GM19239 (cell line): ENCODE measurements at places on chromosomes 3 and 15.

DNA sequence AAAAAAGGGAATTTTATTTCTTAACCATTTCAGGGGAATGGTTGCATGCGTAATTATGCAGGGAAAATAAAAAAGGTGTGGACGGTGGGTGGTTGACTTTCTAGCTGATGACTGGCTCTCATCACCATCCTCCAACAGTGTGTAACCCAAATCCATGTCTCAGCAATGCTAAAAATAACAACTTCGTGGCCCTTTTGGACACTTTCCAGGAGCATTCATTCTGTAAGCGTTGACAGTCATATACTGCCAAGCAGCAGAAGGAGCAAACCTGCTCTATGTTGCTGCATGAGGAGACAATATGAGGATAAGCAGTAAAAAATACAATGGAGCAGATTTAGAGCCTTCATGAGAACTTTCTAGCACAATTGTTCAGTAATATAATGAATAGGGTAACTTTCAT is 189.1 kb downstream of the ANXA2 start:
- no peak for DNase-seq

GRCh38 chr3:22101811-22102210 is 350.8 kb upstream of the ZNF385D start:
- DNase-seq: no peak

GRCh38 chr3:18087988-18088387 is 337.2 kb downstream of the SATB1 start:
- no peak for DNase-seq

DNA sequence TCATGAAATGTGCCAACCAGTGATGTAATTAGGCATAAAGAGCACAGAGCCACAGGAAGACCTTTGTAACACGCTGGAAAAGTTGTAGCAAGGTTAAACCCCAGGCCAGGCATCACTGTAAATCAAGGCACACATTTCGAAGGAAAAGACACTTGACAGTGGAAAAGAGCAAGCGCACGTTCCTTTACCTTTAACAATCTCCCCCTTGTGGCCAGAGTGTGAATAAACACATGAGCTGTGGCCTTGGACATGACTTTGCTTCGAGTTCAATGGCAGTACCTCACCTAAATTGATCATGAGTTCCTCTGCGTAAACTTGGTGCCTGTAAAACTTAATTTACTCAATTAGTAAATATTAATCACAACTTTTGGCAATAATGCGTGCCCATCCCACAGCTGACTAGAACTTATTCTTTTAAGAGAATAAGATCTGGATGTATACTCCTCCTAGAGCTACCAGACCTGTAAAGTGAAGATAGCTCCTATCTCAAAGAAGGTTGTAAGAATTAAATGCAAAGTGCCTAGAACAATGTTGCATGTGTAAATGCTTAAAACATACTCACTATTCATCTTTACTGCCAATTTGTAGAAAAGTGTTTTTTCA is 757.0 kb upstream of the NECTIN3 start:
- peak; percentile 22 for DNase-seq

- DNase-seq: no peak
Observed at GRCh38 chr3:353191-353739, 156.7 kb downstream of the CHL1 start.

DNA sequence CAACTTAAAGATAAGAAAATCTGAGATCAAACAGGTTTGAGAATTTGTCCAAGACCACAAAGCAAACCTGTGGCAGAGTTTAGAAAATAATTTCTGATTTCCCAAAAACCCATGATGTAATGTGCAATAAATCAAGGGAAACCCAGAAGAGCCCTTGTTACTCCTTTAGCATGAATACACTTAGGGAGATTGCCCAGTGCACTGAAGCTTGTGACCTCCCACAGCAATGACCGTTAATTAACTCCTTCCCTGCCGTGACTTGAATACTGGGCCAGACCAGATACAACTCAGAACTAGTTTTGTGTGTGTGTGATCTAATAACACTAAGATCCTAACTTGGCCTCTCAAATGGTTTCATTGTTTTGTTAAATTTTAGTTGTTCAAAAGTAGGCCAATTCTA is 2.5 kb downstream of the PRKAR2A start:
- DNase-seq: no peak

DNA sequence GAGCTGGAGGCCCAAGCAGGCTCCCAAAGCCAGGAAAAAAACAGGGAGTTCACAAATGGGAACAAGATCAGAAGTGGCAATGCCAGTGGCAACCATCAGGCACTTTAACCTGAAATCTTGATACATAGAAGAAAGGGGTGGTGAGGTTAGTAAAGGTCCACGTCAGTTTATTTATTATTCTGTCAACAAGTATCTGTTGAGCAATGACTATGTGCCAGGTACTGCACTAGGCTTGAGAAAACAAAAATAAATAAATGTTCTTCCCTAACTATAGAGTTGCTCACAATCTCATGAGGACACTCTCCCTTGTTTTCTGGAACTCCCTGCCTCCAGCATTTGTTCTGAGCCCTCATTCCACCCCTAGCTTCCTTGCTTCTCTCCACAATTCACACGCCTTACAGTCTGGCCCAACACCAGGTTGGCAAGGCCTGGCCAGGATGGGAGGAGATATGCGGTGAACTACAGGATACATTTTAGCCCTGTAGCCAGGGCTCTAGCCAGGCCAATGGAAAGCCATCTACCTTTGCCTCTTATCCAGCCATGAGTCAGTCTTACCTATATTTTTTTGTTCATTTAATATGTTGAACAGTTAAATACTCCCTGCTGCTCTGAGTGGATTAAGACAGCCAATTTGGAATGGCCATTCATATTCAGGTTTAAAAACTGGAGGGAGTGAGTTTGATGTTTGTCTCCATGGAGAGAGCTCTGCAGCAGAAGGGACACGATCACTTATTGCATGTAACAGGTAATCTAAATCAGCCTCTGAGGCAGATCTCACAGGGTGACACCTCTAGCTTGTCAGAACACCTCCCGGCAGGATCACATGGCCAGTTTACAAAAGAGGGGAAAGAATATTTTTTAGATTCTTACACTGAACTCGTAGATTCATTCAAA is 161.9 kb upstream of the ATP11B start:
- DNase-seq: no peak

DNA sequence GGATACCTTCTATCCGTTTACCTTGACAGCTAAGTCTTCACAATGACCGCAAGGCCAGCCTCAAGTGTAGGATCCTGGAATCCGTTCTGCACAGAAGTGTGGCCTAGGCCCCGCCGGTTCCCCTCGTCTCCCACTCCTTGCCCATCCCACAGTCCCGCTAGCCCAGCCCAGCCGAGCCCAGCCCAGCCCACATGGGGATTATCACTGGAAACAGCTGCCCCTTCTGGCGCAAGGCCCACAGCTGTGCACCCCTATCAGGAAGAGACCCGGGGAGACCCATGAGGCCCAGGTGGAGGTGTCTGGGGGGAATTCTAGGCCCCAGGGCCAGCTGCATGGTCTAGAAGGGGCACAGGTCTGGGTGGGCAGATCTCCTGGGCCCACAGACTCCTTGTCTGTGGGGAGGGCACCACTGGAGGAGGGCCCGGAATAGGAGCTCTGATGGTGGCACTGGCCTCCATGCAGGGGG is 27.9 kb upstream of the KLF13 start:
- DNase-seq: no peak

DNA sequence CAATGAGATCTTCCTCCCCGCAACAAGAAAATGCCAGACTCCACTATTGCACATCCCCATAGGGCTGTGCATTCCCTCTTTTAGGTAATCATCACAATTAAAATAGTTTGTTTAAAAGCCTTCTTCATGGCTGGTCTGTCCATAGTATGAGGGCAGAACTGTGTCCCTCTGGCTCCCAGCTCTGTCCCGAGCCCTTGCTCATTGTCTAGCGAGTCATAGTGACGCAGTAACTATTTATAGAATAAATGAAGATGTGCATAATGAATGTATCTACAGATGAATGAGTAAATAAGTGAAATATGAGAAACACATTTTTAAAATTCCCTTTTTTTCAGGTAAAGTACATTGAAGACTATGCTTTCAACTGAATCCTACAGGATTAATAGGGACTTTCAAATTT is 128.4 kb upstream of the TMC3 start:
- no peak for DNase-seq

- DNase-seq: peak; percentile 21
Observed at GRCh38 chr15:39429898-39430357, 151.0 kb upstream of the THBS1 start.

DNA sequence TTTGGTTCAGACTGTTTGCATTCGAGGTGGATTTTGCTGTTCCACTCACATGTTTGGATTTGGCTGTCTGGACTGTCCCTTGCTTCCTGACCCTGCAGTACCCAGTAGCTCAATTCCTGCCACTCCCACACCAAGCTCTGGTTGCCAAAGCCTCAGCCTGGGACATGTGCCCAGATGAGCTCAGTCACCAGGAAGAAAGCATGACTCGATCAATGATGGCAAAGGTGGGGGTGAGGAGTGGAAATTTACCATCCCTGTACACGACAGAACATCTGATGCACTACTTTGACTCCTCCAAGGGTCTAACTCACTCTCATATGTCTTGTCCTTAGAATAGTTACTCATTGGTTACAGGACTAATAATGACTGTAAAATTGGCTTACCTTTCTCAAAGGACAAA is 45.2 kb downstream of the ZNF385D start:
- DNase-seq: no peak

- no peak for DNase-seq
Observed at GRCh38 chr15:78100886-78101285, 8.5 kb downstream of the SH2D7 start.

DNA sequence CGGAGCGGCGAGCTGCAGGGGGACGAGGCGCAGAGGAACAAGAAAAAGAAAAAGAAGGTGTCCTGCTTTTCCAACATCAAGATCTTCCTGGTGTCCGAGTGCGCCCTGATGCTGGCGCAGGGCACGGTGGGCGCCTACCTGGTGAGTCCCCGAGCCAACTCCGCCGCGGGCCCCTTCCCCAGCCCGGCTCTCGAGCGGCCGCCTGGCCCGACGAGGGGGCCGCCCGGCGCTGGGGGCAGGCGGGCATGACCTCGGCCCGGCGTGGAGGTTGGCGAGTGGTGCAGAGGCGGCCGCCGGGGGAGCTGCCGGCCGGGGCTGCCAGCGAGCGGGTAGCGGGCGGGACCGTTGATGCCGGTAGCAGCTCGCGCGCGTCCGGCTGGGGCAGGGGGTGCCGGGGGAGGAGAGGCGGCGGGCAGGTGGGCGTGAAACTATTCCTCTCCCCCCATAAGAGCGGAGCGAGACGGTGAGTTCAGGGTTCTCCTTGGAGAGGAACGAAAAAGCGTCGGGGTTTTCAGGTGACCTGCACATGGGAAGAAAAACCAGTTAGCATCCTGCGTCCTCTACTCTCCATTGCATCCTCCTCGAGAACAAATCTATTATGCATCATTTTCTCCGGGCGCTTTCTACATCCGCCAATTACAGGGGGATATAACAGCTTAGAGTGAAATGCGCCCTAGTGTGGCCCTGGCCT is 585 bp downstream of the SLCO3A1 start:
- no peak for DNase-seq

GRCh38 chr3:172239218-172239790 is 199.9 kb downstream of the FNDC3B start:
- no peak for DNase-seq

DNA sequence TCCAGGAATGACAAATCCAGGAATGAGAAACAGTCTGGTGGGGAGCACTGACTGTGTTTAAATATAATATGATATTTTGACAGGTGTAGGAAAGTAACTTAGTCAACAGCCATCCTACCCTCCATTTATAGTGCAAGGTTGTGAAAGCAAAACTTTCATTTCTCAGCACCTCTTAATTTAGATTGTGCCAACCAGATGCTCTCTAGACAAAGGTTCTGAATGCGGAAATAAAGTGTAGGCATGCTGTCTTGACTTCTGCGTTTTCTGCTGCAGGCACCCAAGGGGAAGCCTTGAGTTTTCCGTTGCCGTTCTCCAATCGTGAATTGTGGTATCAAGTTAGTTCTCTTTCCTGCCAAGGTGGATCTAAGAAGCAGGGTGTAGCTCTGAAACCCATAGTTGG is 261.9 kb upstream of the SUCLG2 start:
- no peak for DNase-seq

GRCh38 chr3:189907803-189908202 is 212.9 kb downstream of the P3H2 start:
- no peak for DNase-seq

DNA sequence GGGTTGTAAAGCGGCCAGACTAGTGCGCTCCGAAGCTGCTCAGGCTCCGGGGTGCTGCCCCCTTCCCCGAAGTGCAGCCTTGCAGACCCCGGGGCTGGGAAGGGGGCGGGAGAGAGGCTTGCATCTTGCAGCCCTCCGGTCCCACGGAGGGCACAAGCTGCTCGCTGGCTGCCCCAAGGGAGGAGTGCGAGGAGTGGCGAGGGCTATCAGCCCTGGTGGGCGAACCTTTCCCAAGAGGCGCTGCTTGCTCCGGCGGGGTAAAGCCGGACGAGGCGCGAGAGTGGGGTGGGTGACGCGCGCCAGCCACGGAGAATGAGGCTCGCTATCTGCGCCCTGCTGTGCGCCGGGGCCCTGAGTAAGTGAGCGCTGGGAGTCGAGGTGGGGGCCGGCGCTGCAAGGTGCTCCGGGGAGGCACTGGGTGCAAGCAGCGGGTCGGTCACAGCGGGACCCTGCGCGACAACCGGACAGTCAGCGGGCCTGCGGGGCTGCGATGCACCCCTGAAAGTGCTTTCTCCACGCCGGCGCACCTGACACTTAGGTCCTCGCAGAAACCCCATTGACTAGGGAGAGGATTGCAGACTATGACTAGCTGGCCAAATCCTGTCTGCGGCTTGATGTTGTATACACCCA is 12.7 kb upstream of the TOPBP1 start:
- DNase-seq: no peak

- no peak for DNase-seq
Observed at GRCh38 chr15:66953523-66954229, 111.7 kb upstream of the SMAD3 start.

DNA sequence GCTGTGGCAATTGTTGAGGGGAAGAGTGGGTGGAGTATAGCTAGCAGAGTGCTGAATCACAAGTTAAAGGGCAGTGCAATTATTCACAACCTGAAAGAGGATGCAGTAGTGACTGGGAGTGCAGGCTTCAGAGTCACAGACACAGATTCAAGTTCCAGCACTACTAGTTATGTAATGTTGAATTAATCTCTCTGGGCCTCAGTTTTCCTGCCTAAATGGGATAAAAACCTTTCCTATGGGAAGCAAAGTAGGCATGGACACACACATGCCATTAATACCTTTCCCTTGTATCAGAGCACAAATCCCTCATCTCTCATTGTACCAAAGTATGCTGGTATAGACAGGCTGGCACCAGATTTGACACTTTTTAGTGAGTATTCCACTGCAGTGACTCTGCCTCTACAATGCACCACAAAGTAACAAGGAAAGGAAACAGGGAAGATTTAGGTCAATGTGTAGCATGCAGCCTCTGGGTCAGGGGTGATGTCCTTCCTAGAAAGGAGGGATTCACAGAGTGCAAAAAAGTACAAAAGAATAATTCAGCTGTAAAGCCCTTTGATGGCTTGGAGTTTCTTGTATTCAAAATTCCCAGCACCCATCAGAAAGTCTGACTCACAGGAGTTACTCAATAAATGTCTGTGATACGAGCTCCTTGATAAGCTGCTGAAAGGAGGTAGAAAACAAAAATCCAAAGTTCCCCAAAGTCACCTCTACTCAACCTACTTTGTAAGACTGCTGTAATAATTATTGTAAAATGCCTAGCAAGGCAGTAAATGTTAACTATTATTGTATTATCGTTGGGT is 507.5 kb upstream of the TGFBR2 start:
- no peak for DNase-seq

GRCh38 chr15:95561463-95561862 is 769.0 kb upstream of the NR2F2 start:
- DNase-seq: no peak
